ENCODE measurements at places on chromosomes 1 and 21.

DNA sequence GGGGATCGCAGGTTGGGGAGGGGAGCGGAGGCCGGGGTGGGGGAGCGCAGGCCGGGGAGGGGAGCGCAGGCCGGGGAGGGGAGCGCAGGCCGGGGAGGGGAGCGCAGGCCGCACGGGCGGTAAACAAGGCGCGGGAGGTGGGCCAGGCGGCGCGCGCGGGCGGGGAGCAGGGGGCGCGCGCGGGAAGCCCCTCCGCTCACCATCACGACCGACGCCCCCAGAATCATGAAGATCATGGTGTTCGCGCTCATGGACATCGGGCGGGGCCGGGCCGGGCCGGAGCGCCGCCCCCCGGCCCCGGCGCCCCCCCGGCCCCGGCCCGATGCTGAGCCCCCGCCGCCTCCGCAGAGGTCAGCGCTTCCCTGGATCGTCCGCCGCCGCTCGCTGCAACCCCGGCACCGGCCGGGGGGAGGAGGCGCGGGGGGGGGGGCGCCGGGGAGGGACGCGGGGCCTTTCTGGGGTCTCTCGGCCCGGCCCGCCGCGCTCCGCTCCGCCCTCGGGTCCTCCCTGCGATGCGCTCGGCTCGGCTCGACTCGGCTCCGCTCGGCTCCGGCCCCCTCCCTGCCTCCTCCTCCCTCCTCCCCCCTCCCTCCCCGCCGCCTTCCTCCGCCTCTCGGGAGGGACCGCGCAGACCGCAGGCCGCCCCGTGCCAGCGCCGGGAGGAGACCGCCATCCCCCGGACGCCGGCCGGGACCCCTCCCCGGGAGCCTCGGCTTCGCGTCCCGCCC lies at the start of gene TMEM240:
Gene TMEM240 (minus strand): TSS at position 535 of the 728 bp plus-strand sequence. CDS start 278 bp downstream, at position 257.
- peak; percentile 87 for DNase-seq

DNA sequence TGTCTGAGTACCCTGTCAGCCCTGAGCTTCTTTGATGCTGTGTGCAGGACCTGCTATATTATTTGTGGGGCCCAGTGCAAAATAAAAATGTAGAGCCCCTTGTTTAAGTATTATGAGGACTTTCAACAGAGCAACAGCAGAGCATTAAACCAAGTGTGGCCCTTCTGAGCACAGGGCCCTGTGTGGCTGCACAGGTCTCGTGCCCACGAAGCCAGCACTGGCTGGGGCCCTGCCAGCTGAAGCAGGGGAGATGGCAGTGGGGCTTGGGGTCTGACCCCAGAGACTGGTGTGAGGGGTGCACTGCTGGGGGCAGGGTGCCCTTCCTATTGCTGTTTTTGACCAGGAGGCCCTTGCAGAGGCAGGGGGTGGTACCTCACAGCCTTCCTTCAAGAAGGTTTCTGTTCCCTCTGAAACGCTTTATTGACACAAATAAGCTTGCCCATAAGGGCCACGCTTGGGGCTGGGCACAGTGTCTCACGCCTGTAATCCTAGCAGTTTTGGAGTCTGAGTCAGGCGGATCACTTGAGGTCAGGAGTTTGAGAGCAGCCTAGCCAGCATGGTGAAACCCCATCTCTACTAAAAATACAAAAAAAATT lies 2.2 kb upstream of the SEMA4A start:
- peak; percentile 58 for DNase-seq

GRCh38 chr1:55803429-55803828 lies 588.3 kb upstream of the USP24 start:
- DNase-seq, result no peak

GRCh38 chr1:152110365-152110859 lies 4.8 kb downstream of the TCHH start:
- peak; percentile 38 for DNase-seq

GRCh38 chr1:176188604-176189003 lies 18.5 kb downstream of the COP1 start:
- DNase-seq, result no peak

Data from cardiac fibroblast (primary cell).